ENCODE measurements at places on chromosomes 16 and 17.

GRCh38 chr17:32445497-32445896 lies 1.2 kb downstream of the PSMD11 start:
- DNase-seq, result no peak

- DNase-seq, result no peak
Measured at GRCh38 chr16:14549789-14550153, 80.3 kb downstream of the PARN start.

- DNase-seq, result no peak
Measured at GRCh38 chr16:81567987-81568748, 123.6 kb downstream of the CMIP start.

GRCh38 chr17:9028988-9029570 lies 7.8 kb downstream of the NTN1 start:
- DNase-seq, result no peak

- peak; percentile 23 for DNase-seq
Measured at GRCh38 chr16:84144209-84144858, 643 bp downstream of the HSDL1 start.

All from naive thymus-derived CD4-positive, alpha-beta T cell (primary cell).